Epithelial cell of umbilical artery (primary cell): ENCODE measurements at places on chromosomes 7 and 10. TPM values are rescaled to one million over a fixed set of nuclear protein-coding genes. Genes with fewer than 3 reads are reported as not detected.

Gene HABP2
- total RNA-seq, result not detected in 2 replicates

Gene FFAR4
- not detected in 2 replicates for total RNA-seq

Gene ZNF117
- 3.8 and 6.5 TPM in 2 replicates for total RNA-seq

Gene CTAGE6
- under 0.01 and 0.46 TPM in 2 replicates for total RNA-seq

Gene MRC1
- total RNA-seq, result under 0.01 and 0.61 TPM in 2 replicates

Gene PIK3CG
- 2.9 and 6.7 TPM in 2 replicates for total RNA-seq

Gene CLRN3
- total RNA-seq, result not detected in 2 replicates

Gene PPP1R3C
- 1.9 and 5.9 TPM in 2 replicates for total RNA-seq

Gene NPTX2
- 0.91 and 2.6 TPM in 2 replicates for total RNA-seq

Gene TIMM23
- 108 and 130 TPM in 2 replicates for total RNA-seq

Gene FAM180A
- total RNA-seq, result not detected in 2 replicates

Gene ANXA7
- total RNA-seq, result 90.6 and 105 TPM in 2 replicates

Gene CPSF4
- 28.6 and 30.4 TPM in 2 replicates for total RNA-seq

Gene ITPRID1
- not detected in 2 replicates for total RNA-seq

Gene FAM241B
- 0.32 TPM in 1 of 2 replicates, not detected in the other for total RNA-seq

Gene COL13A1
- 15.6 and 37.2 TPM in 2 replicates for total RNA-seq

Gene WEE2
- total RNA-seq, result not detected in 2 replicates

Gene TFR2
- total RNA-seq, result 0.46 TPM in 1 of 2 replicates, not detected in the other

Gene PRKCQ
- total RNA-seq, result 0.65 and 2.1 TPM in 2 replicates

Gene MTURN
- total RNA-seq, result 2.1 and 5.5 TPM in 2 replicates
